Upper lobe of left lung (tissue), 6 donors: ENCODE measurements at places on chromosomes 13 and 19. TPM values are rescaled to one million over a fixed set of nuclear protein-coding genes. Genes with fewer than 3 reads are reported as not detected.

The RGCC gene
- total RNA-seq = 359 TPM

The APOE gene
- total RNA-seq = 819 TPM

The MAP2K2 gene
- 109 TPM for total RNA-seq

The PLK5 gene
- not detected for total RNA-seq

The OVOL3 gene
- not detected for total RNA-seq

The NCAN gene
- not detected for total RNA-seq

The CDX2 gene
- total RNA-seq = 0.14 TPM

The ANGPTL8 gene
- total RNA-seq = 5.2 TPM

The REEP6 gene
- 7.8 TPM for total RNA-seq

The RPL21 gene
- total RNA-seq = 587 TPM

The MAU2 gene
- 66.5 TPM for total RNA-seq

The SLC25A42 gene
- total RNA-seq = 12.0 TPM

The ZNF132 gene
- 4.9 TPM for total RNA-seq

The WDR62 gene
- total RNA-seq = 6.3 TPM

The AMH gene
- 6.3 TPM for total RNA-seq

The OR7D2 gene
- total RNA-seq = not detected

The SERPINE3 gene
- not detected for total RNA-seq

The OSCAR gene
- 31.5 TPM for total RNA-seq

The FXYD1 gene
- total RNA-seq = 3.8 TPM

The SIGLEC7 gene
- 7.9 TPM for total RNA-seq

The B3GNT8 gene
- 31.6 TPM for total RNA-seq

The LGALS14 gene
- total RNA-seq = not detected

The LILRB1 gene
- total RNA-seq = 42.8 TPM

The SIGLECL1 gene
- not detected for total RNA-seq

The TNFSF13B gene
- 16.9 TPM for total RNA-seq

The CTXN1 gene
- 6.2 TPM for total RNA-seq

The KANK3 gene
- 43.0 TPM for total RNA-seq

The C19orf81 gene
- 1.7 TPM for total RNA-seq

The SHFL gene
- 79.3 TPM for total RNA-seq

The KIR2DL1 gene
- total RNA-seq = not detected

The ATXN8OS gene
- total RNA-seq = not detected

The C19orf67 gene
- total RNA-seq = not detected

The MED25 gene
- total RNA-seq = 41.7 TPM

The APOC1 gene
- 186 TPM for total RNA-seq

The MEIS3 gene
- 1.7 TPM for total RNA-seq

The PLPP2 gene
- 8.2 TPM for total RNA-seq

The ADPRHL1 gene
- total RNA-seq = 3.4 TPM

The ACER1 gene
- not detected for total RNA-seq

The ZNF99 gene
- total RNA-seq = 0.30 TPM

The IGFL3 gene
- not detected for total RNA-seq

The CATSPERD gene
- total RNA-seq = 1.1 TPM

The PEAK3 gene
- total RNA-seq = 3.9 TPM

The CEACAM3 gene
- not detected for total RNA-seq

The CYP2S1 gene
- 7.1 TPM for total RNA-seq

The PRR19 gene
- not detected for total RNA-seq

The OR4F17 gene
- total RNA-seq = not detected

The HNRNPUL1 gene
- total RNA-seq = 228 TPM

The FUT2 gene
- 0.98 TPM for total RNA-seq

The LMTK3 gene
- total RNA-seq = 12.3 TPM

The ITGBL1 gene
- total RNA-seq = 26.8 TPM

The ZNF229 gene
- 1.5 TPM for total RNA-seq

The JAK3 gene
- total RNA-seq = 22.3 TPM

The FFAR2 gene
- 0.69 TPM for total RNA-seq

The IL4I1 gene
- 0.44 TPM for total RNA-seq

The PGLYRP1 gene
- not detected for total RNA-seq
